Tibial nerve (tissue), 4 donors: ENCODE measurements at places on chromosomes 4 and X. TPM values are rescaled to one million over a fixed set of nuclear protein-coding genes. Genes with fewer than 3 reads are reported as not detected.

DNA sequence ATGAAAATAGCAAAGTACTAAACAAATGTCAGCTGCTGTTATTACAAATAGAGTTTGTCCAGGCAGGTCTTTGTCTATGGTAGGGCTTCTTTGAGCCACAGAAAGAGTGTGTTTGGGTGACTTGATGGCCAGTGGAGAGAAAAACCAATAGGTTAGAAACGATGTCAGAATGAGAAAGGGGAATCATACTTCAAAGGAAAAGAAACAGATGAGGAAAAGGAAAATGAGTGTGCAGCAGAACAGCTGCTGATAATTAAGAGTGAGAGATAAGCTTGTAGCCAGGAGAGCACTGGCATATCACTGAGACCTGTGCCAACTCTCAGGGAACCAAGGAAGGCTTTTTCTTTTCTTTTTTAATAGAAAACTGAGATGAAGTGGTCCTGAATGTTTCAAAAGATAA lies 257.2 kb downstream of the ARHGAP24 start:
- no peak for DNase-seq
- no peaks in the 10 kb centered on the region for H3K4me1 ChIP-seq
- H3K27ac ChIP-seq = no peak overlapping the region
- no peaks in the 10 kb centered on the region for H3K36me3 ChIP-seq

- no peak overlapping the region for H3K4me3 ChIP-seq
- H3K27me3 ChIP-seq = no peaks in the 10 kb centered on the region
- no peak overlapping the region for H3K27ac ChIP-seq
- H3K36me3 ChIP-seq = no peaks in the 10 kb centered on the region
- no peak for DNase-seq
- H3K4me1 ChIP-seq = no peaks in the 10 kb centered on the region
These were observed 95.8 kb downstream of the FAM53A start for GRCh38 chr4:1588306-1588705.

Gene RAB39B
- total RNA-seq = 1.8 TPM

Gene CLNK
- total RNA-seq = not detected

GRCh38 chr4:83503974-83504373 lies 19.1 kb upstream of the ABRAXAS1 start:
- H3K4me1 ChIP-seq = no peaks in the 10 kb centered on the region
- H3K27ac ChIP-seq = no peak overlapping the region
- no peaks in the 10 kb centered on the region for H3K36me3 ChIP-seq
- no peaks in the 10 kb centered on the region for H3K27me3 ChIP-seq

DNA sequence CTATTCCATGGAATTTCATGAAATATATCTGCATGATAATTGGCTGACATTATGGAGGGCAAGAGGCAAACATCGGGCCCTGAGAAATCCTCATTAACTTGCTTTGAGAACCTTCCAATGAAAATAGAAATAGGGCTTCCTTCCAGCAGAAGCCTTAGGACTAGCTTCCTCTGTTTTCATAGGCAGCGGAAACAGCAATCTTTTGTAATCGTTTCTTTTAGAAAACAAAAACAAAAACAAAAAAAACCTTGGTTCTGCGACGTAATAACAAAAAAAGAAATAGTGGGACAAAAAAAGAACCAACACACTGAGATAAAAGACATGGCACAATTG lies 62.9 kb downstream of the GEMIN8 start:
- H3K27ac ChIP-seq = peak overlapping the region; percentile 72
- H3K36me3 ChIP-seq = no peaks in the 10 kb centered on the region
- no peaks in the 10 kb centered on the region for H3K4me1 ChIP-seq
- DNase-seq = no peak

- H3K27ac ChIP-seq = no peak overlapping the region
- no peaks in the 10 kb centered on the region for H3K27me3 ChIP-seq
- no peak for DNase-seq
- H3K4me1 ChIP-seq = no peaks in the 10 kb centered on the region
- H3K36me3 ChIP-seq = no peaks in the 10 kb centered on the region
- H3K4me3 ChIP-seq = no peak overlapping the region
These were observed 167.2 kb downstream of the SH3KBP1 start for GRCh38 chrX:19720236-19720635.

- peak overlapping the region; percentile 93 for H3K27ac ChIP-seq
- H3K36me3 ChIP-seq = no peaks in the 10 kb centered on the region
- no peak for DNase-seq
- H3K27me3 ChIP-seq = no peaks in the 10 kb centered on the region
- no peaks in the 10 kb centered on the region for H3K4me1 ChIP-seq
These were observed 2.3 kb upstream of the NR3C2 start for GRCh38 chr4:148444296-148445070.

- no peaks in the 10 kb centered on the region for H3K27me3 ChIP-seq
- no peak overlapping the region for H3K4me3 ChIP-seq
- no peaks in the 10 kb centered on the region for H3K4me1 ChIP-seq
- no peak overlapping the region for H3K27ac ChIP-seq
- H3K36me3 ChIP-seq = no peaks in the 10 kb centered on the region
These were observed 37.5 kb downstream of the MTMR1 start for GRCh38 chrX:150730719-150731118.

- H3K4me3 ChIP-seq = no peak overlapping the region
- DNase-seq = no peak
- H3K36me3 ChIP-seq = no peaks in the 10 kb centered on the region
These were observed 90.5 kb downstream of the TBL1X start for GRCh38 chrX:9555354-9555753.

Gene GLRB
- 0.78 TPM for total RNA-seq

GRCh38 chrX:103635436-103635835 lies 6.7 kb downstream of the TCEAL1 start:
- no peak overlapping the region for H3K4me3 ChIP-seq
- no peak for DNase-seq
- H3K36me3 ChIP-seq = no peaks in the 10 kb centered on the region
- no peak overlapping the region for H3K27ac ChIP-seq

DNA sequence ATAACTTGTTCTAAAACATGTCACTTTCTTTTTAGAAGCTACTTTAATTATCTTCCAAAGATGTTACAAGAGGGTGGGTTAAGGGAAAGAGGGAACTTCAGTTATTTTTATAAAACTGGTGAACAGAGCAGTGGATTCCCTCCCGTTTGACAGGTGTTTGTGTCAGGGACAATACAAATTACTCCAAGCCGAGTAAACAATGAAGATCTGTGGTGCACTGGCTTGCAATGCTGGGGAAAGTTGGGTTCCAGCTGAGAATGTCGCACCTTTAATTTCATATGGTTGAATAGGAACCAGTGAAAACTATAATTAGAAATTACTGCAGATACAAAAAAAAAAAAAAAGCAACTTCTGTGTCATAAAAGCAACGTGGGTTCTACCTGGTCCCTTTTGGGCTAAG lies 98.6 kb upstream of the TTC29 start:
- no peak for DNase-seq
- no peak overlapping the region for H3K4me3 ChIP-seq
- H3K27ac ChIP-seq = no peak overlapping the region
- no peaks in the 10 kb centered on the region for H3K27me3 ChIP-seq

GRCh38 chrX:46850771-46851170 lies 13.9 kb downstream of the RP2 start:
- no peaks in the 10 kb centered on the region for H3K36me3 ChIP-seq
- no peak overlapping the region for H3K27ac ChIP-seq
- no peaks in the 10 kb centered on the region for H3K4me1 ChIP-seq
- no peak for DNase-seq
- H3K4me3 ChIP-seq = no peak overlapping the region

DNA sequence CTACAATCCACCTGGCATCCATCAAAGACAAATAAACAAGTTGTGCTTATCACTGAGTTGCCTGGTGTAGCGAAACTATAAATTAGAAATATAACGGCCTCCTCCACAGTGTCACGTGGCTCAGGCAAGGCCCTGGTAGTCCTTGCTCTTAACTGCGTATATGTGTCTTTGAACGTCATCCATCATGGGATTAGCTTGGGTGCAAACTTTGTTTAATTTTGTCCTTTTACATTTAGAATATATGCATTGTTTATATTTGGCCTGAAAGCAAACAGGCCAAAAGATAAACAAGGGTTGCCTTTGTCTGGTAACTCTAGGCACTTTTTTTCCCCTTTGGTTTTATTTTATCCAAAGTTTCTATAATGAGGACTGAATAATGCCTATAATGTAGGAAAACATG lies 184.9 kb downstream of the KIT start:
- H3K27ac ChIP-seq = no peak overlapping the region
- H3K36me3 ChIP-seq = no peaks in the 10 kb centered on the region
- H3K4me3 ChIP-seq = no peak overlapping the region
- H3K27me3 ChIP-seq = no peaks in the 10 kb centered on the region
- H3K4me1 ChIP-seq = no peaks in the 10 kb centered on the region
- no peak for DNase-seq

DNA sequence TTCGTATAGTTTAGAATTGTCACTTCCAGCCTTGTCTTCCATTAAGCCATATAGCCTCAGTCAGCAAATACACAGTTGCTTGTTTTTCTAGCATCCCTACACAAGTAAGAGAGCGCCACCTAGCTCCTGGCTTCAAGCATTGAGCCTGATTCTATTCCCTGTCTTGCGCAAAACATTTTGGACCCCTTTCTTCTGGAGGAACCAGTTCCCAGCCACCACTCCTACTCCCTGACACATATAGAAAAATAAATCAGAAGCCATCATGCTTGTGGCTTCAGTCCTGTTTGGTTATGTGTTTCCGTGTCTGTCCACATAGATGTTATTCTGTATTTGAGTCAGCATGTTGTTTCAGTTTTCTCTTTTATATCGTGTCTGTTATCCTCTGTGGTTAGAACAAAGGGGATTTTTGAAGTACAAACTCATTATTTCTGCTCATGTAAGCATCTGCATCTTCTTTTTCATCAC lies 59.9 kb downstream of the GK start:
- H3K36me3 ChIP-seq = no peaks in the 10 kb centered on the region
- H3K4me3 ChIP-seq = no peak overlapping the region
- no peak overlapping the region for H3K27ac ChIP-seq

GRCh38 chr4:7635445-7636239 lies 200.9 kb upstream of the PSAPL1 start:
- H3K27me3 ChIP-seq = no peaks in the 10 kb centered on the region
- no peaks in the 10 kb centered on the region for H3K4me1 ChIP-seq
- H3K4me3 ChIP-seq = no peak overlapping the region
- no peak for DNase-seq
- H3K27ac ChIP-seq = no peak overlapping the region

DNA sequence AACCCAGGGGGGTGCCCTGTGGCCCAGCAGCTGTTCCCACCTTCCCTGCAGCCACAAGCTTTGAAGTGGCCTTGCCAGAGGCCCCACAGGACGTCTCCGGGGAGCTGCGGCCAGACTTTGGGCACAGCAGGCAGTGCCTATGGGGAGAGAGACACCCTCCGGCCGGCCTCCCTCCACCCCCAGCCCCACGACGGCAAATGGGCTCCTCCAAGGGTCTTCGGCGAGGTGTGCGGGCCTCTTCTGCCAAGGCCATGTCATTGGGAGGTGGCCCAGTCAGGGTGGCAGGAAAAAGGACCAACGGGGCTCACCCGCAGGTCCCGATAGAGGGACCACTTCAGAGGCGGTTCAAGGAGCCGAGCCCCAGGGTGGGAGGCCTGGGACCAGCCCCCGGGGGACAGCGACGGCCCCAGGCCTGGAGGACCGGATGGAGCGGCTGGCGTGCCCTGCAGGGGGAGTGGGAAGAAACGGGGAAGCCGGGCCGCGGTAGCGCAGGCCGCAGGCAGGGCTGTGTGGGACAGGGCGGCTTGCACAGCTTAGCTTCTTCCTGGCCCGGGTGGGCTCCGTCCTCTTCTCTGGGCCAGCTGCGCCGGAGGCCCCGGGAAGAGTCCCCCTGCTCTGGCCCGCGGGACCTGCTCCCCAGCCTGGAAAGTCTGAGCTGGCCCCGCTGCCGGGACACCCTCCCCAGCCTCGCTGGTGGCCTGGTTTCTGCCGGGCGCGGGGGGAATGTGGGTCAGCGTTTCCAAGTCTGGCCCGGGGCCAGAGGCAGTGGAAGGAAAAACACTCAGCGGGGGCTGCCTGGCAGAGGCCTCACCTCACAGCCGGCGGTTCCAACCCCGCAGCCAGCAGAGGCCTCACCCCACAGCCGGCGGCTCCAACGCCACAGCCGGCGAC lies 21.9 kb upstream of the SPON2 start:
- no peaks in the 10 kb centered on the region for H3K27me3 ChIP-seq
- peaks cover 28% of the 10 kb centered on the region for H3K4me1 ChIP-seq
- H3K36me3 ChIP-seq = no peaks in the 10 kb centered on the region
- peak overlapping the region; percentile 93 for H3K27ac ChIP-seq
- DNase-seq = peak; percentile 12

- DNase-seq = no peak
- H3K4me3 ChIP-seq = no peak overlapping the region
- H3K4me1 ChIP-seq = no peaks in the 10 kb centered on the region
- no peaks in the 10 kb centered on the region for H3K36me3 ChIP-seq
- H3K27me3 ChIP-seq = no peaks in the 10 kb centered on the region
- no peak overlapping the region for H3K27ac ChIP-seq
These were observed 6.3 kb upstream of the TBC1D25 start for GRCh38 chrX:48533165-48533564.

DNA sequence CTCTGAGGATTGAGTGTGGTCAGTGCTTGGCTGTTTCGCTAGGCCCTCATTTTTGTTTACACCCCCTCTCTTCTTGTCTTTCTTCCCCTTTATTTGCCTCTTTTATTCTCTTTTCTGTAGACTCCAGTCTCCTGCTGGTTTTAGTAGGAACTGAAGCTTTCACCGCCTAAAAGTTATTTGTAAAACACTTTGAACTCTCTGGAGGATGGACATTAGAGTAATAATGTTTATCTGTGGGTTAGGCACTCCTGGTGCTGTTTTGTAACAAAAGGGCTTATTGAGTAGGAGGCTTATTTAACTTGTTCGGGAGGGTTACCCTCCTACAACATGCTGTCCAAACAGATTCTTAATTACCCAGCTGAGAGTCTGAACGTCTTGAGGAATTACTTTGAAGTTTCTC lies 1.6 kb upstream of the ARHGAP10 start:
- H3K36me3 ChIP-seq = no peaks in the 10 kb centered on the region
- no peak for DNase-seq
- no peak overlapping the region for H3K4me3 ChIP-seq

- H3K4me1 ChIP-seq = no peaks in the 10 kb centered on the region
- DNase-seq = no peak
- no peaks in the 10 kb centered on the region for H3K36me3 ChIP-seq
- no peak overlapping the region for H3K4me3 ChIP-seq
These were observed 34.2 kb upstream of the GYPE start for GRCh38 chr4:143939528-143939927.

Gene NAP1L5
- 10.0 TPM for total RNA-seq

DNA sequence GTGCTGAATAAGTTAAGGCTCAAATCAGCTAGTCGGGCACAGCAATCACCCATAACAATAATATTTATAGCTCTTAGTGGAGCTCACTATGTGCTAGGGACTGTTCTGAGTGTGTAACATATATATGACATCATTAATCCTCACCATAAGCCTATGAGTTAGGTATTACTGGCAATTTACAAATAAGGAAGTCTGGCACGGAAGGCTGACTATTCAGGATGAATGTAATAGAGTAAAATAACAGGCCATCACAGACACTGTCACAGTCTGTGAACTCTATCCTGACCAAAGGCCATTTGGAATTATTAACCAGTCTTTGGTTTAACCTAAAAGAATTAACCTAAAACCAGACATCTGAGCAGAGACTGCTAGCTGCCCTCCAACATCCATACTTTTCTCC lies 119.3 kb downstream of the C4orf51 start:
- no peaks in the 10 kb centered on the region for H3K4me1 ChIP-seq
- DNase-seq = no peak
- no peaks in the 10 kb centered on the region for H3K36me3 ChIP-seq

Gene TMEM35A
- total RNA-seq = 1.0 TPM

Gene PNPLA4
- total RNA-seq = 10.9 TPM
